ENCODE measurements at places on chromosomes 2 and 18.
A peak's percentile ranks its signal among the peaks of the same experiment; 100 is the strongest.

DNA sequence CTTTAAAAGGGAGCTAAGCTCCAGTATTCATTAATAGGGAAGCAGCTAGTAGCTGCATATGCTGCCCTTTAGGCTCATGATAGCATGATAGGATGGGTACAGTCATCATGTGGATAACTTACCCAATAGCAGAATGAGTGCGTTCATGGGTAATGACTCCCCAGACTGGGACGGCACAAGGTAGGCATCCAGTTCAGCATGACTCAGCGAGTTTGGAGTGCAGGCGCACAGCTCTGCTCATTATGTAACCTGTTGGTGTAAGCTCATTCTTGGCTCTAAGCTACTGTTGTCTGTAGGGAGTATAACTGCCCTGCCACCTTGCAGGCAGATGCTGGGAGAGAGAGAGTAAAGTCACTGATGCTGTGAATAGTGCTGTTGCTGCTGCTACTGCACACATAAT lies 209.2 kb upstream of the SYT4 start:
- DNase-seq = no peak

DNA sequence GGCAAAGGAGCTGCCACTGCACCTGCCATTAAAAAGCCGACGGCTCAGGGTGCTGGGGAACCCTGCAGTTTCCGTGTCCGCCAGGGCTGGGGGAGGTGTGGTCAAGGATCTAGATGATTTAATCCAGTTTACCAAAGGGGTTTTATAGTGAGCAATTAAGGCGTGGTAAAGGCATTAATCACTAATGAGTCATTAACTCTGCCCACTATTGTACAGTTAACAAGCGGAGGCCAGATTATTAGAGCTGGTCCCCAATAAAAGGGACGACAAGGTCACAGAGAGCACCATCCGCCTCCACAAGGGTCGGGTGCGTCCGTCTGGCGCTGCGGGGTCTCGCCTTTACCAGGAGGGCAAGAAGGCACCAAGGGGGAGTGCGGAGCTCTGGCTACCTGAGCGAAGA lies 9.6 kb downstream of the RAX start:
- no peak for DNase-seq

DNA sequence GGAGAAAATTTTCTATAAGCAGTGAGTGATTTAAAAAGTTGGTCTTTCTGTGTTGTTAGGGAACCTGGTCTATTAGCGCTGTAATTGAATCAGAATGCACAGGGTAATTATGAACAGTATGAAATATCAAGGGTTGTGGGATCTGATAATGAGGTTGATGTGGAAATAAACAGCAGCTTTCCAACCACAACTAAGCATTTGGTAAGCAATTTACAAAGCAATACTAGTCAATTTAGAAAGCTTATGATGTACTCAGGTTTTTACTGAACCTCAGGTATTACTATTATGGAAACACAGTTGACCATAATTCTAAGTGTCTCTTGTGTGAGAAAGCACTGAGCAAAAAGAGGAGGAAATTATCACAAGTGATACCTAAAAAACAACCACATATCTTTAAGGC lies 11.0 kb upstream of the SMCHD1 start:
- no peak for DNase-seq

DNA sequence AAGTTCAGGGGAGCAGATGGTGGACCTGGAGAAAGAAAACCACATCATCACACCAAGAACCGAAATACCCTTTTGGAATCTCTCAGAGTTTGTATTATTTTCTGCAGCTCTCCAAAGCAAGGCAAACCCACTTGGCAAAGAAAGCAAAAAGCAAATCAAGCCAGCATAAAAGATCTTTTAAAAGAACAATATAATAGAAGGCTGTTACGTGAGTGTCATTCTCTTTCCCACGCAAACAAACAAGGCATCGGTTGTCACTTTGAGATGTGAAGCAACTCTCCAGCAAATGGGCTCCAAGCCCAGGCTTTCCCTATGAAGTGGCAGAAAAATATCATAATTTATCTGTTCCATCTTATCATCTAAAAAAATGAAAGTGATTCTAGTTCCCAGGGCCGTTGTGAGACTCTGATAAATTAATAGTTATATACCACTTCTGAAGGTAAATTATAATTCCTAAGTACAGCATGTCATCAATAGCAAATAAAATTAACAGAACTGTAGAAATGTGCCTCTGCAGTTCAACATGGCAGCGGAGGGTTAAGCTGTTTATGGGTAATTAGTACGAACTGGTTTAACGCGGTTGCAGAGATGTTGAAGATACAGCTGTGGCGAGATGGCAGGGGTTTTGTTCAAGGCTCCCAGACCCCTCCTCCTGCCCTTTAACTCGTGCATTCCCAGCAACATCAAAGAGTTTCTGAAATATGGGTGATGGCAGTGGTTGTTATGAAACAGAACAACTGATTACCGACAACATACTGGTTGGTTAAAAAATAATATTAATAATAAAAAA lies 89.2 kb downstream of the EPHA4 start:
- DNase-seq = no peak

DNA sequence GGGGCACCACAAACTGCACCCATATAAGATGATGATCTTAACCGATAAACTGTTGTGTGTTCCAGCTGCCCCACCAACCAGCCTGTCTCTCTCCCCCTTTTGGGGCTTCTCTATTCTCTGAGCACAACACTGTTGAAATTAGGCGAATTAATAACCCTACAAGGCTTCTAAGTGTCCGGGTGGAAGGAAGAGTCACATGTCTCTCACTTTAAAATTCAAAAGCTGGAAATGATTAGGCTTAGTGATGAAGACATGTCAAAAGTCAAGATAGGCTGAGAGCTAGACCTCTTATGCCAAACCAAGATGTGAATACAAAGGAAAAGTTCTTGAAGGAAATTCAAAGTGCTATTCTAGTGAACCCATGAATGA lies 782.1 kb downstream of the MBD2 start:
- no peak for DNase-seq

DNA sequence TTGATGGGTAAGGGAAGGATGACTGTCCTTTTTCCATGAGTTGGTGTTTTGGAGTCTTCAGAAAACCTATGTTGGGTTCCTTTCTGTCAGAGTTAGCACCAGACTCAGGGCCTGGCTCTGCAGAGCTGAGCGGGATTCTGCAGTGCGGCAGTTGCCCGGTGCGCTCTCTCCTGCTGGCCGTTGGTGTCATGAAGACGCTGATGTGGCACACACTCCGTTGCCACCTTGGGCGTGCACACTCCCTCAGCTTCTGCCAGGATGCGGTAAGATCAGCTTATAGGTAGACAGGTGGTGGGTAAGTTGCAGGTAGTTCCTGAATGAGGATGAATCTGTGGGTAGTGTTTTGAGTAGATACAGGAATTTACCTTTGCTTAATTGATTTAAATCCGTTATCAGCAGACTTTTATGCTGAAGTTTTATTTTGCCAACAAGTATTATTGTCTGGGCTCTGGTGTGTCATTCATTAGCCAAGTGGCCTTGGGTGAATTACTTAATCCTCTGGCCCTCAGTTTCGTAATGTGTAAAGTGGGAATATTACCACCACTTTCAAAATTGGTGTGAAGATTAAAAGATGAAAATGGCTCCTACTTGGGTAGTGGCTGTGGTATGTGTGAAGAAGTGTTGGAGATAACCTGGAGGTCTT lies 26.8 kb downstream of the DGKD start:
- DNase-seq = no peak

- no peak for DNase-seq
These were observed 36.4 kb downstream of the FAM168B start for GRCh38 chr2:131056932-131057287.

DNA sequence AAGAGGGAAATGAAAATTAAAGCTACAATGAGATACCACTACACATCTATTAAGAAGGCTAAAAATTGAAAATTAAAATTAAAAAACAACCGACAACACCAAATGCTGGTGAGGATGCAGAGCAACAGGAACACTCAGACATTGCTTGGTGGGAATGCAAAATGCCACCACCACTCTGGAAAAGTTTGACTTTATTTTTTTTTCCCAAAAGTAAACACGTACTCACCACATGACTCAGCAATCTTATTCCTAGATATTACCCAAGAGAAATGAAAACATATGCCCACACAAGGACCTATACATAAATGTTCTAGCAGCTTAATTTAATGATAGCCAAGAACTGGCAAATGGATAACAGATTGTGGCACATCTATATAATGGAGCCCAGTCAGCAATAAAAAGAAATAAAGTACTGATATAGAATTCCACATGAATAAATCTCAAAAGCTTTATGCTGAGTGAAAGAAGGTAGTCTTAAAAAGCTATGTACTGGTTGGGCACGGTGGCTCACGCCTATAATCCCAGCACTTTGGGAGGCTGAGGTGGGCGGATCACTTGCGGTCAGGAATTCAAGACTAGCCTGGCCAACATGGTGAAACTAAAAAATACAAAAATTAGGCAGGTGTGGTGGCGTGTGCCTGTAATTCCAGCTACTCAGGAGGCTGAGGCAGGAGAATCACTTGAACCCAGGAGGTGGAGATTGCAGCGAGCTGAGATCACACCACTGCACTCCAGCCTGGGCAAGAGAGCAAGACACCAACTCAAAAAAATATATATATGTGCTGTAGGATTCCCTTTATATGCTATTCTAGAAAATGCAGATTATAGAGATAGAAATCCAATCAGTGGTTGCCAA lies 4.2 kb upstream of the PROC start:
- no peak for DNase-seq

DNA sequence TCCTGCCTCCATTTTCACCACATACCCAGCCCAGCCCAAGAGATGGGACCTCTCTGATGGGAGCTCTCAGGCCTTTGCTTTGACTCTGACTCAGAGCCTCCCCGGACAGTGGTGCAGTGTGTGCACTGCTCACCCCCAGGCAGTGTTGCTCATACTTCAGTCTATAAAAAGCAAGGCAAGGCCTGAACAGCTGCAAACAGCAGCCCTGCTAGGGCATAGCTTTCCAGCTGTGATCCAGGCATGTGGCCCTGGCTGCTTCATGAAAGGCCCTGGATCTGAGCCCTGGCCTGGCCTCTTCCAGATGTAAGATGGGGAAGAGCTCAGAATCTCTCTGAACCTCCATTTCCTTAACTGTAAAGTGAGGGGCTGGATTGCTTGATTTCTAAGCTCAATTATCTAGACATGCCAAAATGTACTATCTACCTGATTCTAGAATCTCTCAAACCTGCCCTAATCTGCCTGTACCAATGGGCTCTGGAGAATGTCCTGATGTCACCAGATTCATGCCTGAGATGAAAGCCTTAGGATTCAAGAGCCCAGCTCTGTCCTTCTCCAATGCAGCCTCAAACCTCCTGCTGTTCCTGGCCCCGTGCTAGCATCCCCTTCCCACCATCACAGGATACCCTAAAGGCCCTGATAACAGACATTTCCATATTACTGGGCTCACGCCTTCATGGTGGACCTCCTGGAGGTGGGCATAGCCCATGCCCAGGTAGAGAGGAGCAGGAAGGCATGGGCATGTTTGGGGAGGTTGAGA lies 206.9 kb downstream of the ARL4C start:
- DNase-seq = peak; percentile 44

- DNase-seq = no peak
These were observed 18.1 kb downstream of the BCL2 start for GRCh38 chr18:63301434-63301833.

- no peak for DNase-seq
These were observed 1.3 kb downstream of the RNPEPL1 start for GRCh38 chr2:240569523-240569997.

GRCh38 chr18:7830468-7830867 lies 263.4 kb downstream of the PTPRM start:
- no peak for DNase-seq

GRCh38 chr2:8021921-8022320 lies 659.9 kb upstream of the ID2 start:
- no peak for DNase-seq

DNA sequence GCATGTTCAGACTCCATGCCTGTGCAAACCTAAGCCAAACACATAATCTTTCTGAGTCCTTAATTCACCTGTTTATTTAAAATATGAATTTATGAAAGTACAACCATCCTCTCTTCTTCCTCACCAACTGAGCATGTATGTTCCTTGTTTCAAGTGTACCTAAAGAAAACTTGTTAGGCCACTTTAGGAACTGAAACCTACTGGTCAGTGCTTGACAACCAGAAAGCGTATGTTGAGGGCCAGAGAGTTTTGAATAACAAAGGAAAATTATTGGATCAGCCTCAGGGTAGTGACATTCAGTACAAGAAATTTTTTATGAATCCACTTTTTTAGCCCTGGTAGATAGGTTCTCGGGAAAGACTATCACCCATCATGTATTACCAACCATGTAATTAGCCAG lies 847.6 kb upstream of the CELF4 start:
- DNase-seq = no peak

- DNase-seq = no peak
These were observed 8.2 kb downstream of the ZFP36L2 start for GRCh38 chr2:43218155-43218701.

- no peak for DNase-seq
These were observed 123.4 kb downstream of the MRO start for GRCh38 chr18:50696436-50696835.

GRCh38 chr2:134148843-134149472 lies 104.9 kb upstream of the MGAT5 start:
- DNase-seq = no peak

- DNase-seq = no peak
These were observed 10.3 kb downstream of the SAP130 start for GRCh38 chr2:128017561-128017960.

- DNase-seq = no peak
These were observed 27.1 kb upstream of the ZNF516 start for GRCh38 chr18:76522122-76522503.

- no peak for DNase-seq
These were observed 48.9 kb downstream of the TSN start for GRCh38 chr2:121804340-121804739.

DNA sequence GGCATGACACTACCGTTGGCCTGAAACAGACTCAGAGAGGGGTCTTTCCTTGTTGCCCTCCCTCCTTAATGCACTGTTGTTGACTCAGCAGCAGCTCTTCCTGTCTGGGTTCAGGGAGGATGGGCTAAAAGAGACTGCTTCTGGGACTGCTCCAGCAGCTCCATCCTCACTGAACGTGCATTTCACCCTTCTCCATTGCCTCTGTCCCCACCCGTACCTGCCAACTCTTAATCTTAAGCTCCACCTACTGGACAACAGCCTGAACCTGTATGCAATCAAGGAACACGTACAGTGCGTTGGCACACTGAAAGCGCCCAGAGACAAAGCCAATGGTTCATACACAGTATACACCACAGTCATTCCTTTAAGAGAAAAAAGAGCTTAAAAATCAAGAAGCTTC lies 230.8 kb upstream of the RAB6C start:
- no peak for DNase-seq

- DNase-seq = no peak
These were observed 193.6 kb downstream of the NRXN1 start for GRCh38 chr2:50838316-50838715.

- DNase-seq = no peak
These were observed 26.1 kb upstream of the SALL3 start for GRCh38 chr18:78953566-78953965.

- no peak for DNase-seq
These were observed 140.2 kb downstream of the TGIF1 start for GRCh38 chr18:3590096-3590630.

GRCh38 chr2:568639-569235 lies 108.5 kb downstream of the TMEM18 start:
- no peak for DNase-seq

- DNase-seq = no peak
These were observed 172.0 kb upstream of the SIX3 start for GRCh38 chr2:44769349-44770011.

GRCh38 chr2:23745726-23746105 lies 181.2 kb downstream of the ATAD2B start:
- DNase-seq = no peak

All from CD4-positive, alpha-beta T cell treated with Interleukin-4 for 1 hour (primary cell).